SJSA1 (cell line): ENCODE measurements at places on chromosomes 6 and 20.

- no peak for DNase-seq
Measured at GRCh38 chr6:106135911-106136571, 49.9 kb downstream of the PRDM1 start.

GRCh38 chr6:12767016-12767415 is 50.4 kb downstream of the PHACTR1 start:
- DNase-seq = no peak

- no peak for DNase-seq
Measured at GRCh38 chr6:99446076-99446475, 21.0 kb upstream of the PNISR start.

DNA sequence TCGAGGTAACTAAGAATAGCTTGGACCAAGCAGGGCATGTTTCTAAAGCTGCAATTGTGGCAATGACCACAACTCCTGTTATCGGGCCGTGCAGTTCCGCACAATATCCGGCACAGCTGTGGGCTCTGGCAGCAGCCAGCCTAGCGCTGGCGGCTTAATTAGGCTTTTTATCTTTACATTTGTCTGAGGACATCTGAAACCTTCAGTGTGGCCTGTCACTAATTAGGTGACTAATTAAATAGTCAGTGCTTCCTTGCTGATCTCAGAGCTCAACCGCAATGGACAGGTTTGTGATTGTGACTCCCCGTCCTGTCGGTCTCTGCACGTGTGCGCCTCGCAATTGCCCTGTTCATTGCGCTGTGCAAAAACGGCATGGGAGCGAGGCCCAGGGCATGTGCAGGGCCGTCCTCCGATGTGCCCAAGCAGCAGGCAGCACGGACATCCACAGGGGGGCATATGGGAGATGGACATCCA is 134.8 kb upstream of the INSM1 start:
- no peak for DNase-seq

GRCh38 chr6:46199387-46199786 is 28.6 kb upstream of the ENPP5 start:
- no peak for DNase-seq
